ENCODE measurements at places on chromosomes 4 and X.

GRCh38 chr4:114226968-114227760, 247.7 kb upstream of the ARSJ start:
- no peak for DNase-seq

DNA sequence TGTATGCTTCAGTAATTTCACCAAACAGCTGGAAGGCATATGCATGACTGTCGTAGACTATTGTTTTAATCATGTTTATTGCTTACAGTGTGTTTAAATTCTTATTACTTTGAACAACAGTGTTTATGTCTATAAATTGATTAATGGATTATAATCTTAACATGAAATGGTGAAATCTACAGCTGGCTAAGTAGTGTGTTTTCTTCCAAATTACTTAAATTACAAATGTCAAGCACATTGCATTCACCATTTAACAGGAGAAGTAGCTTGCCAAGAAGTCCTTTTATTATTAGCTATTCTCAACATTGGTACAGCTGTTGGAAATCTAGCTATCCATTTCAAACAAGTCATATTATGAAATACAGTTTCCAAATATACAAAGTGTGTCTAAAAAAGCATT, 849.3 kb upstream of the PCDH10 start:
- no peak for DNase-seq

DNA sequence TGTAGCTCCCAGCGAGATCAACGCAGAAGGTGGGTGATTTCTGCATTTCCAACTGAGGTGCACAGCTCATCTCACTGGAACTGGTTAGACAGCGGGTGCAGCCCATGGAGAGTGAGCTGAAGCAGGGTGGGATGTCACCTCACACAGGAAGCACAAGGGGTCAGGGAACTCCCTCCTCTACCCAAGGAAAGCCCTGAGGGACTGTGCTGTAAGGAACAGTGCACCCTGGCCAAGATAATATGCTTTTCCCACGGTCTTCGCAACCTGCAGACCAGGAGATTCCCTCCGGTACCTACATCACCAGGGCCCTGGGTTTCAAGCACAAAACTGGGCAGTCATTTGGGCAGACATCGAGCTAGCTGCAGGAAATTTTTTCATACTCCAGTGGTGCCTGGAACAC, 216.4 kb upstream of the TET2 start:
- DNase-seq, result no peak

DNA sequence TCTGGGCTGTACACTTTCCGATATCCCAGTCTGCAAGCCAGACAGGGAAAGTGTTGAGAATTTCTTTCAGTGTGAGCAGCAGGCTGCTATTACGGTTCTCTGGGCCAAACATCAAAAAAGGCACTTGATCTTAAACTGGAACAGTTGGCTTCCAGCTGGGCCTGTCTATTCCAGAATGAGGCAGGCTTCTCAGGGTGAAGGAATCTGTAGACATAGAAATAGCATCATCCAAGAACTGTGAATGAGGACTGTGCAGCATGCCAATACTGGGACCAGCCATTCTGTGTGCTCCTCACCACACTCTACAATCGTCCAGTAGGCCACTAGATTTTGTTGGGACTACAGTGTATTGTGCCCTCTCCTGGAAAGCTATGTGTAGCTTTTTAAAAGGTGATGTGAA, 31.1 kb downstream of the ART3 start:
- no peak for DNase-seq

DNA sequence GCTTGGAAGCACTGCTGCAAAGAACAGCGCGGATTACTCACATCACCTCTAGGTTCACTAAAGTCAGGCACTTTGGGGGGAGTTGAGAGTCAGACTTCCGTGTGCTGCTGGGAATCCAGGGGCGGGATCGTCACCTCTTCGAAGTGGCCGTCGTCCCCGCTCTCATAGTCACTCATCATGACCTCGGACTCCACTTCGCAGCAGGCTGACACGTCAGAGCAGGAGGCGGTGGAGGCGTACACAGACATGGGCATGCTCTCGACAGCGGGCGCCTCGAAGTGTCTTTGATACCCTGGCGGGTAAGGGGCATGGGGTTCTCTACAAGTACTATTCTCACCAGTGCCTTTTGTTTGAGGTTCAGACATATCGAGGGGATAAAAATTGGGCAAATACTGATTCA, 33.1 kb upstream of the MTNR1A start:
- DNase-seq, result no peak

GRCh38 chrX:107708762-107709161, 66.8 kb downstream of the TSC22D3 start:
- no peak for DNase-seq

- peak; percentile 60 for DNase-seq
Observed at GRCh38 chr4:168218645-168219044, 99.9 kb downstream of the DDX60 start.

GRCh38 chr4:11805842-11806241, 377.1 kb upstream of the HS3ST1 start:
- DNase-seq, result peak; percentile 28

- DNase-seq, result no peak
Observed at GRCh38 chr4:56288663-56289062, 98.6 kb downstream of the AASDH start.

DNA sequence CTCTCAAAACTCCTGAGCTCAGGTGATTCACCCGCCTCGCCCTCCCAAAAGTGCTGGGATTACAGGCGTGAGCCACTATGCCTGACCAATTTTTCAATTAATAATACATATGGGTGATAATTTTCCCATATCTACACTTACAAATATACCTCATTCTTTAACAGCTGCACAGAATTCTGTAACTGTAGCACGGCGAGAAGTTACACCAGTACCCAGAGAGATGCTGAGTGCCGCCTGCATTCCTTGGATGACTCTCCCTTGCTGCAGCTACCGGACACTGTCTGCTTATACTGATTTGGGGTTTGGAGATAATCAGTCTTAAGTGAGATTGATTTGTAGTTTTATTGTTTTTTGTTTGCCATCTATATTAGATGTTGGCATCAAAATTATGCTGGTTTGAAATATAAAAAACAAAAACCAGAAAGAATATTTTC, 5.8 kb downstream of the TIFA start:
- DNase-seq, result no peak

GRCh38 chrX:261167-261918, 19.8 kb upstream of the PLCXD1 start:
- no peak for DNase-seq

DNA sequence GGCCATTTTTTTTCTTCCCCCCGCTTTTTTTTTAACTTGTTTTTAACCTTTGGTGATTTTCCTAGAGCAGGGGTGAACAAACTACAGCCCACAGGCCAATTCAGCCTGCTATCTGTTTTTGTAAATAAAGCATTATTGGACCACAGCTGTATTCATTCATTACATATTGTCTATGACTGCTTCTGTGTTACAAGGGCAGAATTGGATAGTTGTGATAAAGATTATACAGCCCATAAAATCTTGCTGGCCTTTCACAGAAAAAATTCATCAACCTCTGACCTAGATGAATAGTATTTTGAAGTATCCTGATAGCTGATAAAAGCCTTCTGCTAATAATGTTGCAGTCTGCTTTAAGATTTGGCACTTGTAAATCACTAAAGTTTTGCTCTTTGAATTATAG, 63.4 kb downstream of the SMAD1 start:
- DNase-seq, result no peak

DNA sequence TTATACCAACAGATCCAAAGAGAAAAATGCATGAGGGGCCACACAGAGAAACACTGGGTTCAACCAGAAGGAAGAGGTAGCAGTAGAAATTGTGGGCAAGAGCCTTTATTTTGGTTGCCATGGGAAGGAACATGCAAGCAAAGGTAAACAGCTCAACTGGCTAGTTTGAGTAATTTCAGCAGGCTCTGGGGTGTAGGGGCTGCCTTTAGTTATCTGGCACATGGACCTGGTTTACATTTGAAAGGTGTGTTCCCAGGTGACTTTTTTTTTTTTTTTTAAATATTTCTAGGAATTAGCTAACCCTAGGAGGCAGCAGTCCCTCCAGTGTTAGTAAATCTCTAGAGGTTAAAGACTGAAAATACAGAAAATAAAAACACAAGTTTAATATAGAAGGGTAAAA, 481.9 kb downstream of the ACTRT1 start:
- DNase-seq, result no peak

DNA sequence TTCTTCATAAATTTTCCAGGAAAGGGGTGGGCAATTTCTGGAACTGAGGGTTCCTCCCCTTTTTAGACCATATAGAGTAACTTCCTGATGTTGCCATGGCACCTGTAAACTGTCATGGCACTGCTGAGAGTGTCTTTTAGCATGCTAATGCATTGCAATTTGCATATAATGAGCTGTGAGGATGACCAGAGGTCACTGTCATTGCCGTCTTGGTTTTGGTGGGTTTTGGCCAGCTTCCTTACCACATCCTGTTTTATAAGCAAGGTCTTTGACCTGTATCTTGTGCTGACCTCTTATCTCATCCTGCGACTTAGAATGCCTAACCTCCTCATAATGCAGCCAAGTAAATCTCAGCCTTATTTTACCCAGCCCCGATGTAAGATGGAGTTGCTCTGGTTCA, 577.8 kb downstream of the NLGN4X start:
- DNase-seq, result no peak

GRCh38 chr4:130028552-130028951, 932.6 kb downstream of the C4orf33 start:
- DNase-seq, result no peak

- no peak for DNase-seq
Observed at GRCh38 chrX:13115146-13115855, 70.9 kb upstream of the FAM9C start.

DNA sequence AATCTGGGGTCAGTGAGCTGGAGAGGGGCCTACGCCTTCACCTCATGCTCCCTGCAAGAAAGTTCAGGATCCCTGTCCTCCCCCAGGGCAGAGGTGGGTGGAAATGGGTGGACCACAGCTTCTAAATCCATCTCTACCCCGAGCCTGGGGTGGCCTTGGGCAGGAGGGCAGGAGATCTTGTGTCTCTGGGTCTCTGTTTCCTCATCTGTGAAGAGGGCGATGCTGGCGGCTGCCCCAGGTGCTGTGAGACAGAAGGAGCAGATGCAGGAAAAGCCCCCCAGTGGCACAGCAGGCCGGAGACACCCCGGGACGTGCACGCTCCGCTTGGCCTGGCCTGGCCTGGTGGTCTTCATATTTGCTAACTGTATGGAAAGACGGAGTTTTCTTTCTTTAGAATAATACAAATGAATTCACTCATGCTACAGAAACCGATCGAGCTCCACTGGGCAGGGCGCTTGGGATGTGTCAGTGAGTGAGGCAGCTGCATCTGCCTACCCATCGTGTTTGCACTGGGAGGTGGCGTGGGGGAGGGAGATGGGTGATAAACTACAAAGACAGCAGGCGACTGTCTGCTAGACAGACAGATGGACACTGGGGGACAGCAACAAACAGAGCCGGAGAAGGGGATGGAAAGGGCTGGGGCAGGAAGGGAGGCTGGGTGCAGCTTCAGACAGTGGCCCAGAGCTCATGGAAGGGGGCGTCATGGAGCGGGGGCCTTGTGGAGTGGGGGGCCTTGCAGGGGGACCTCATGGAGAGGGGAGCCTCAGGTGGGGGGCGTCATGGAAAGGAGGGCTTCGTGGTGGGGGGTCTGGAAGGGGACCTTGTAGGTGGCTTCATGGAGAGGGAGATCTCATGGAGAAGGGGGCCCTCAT, 136.2 kb downstream of the CPZ start:
- no peak for DNase-seq

DNA sequence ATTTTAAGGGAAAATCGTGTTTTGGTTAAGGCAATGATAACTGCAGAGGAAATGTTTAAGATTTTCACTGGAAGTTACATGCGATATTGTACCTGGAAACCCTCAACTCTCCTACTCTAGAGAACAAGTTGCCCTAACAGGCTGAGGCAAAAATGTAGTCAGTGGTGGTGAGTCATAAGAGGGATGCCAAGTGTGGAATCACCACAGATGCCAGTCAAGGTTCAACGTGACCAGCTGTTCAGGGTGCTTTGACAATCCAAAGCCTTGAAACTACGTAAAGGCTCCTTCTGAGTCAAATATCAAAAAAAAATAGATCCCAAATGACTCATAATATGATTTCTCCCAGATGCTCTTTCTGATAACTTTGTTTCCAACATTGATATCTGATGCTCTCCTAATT, 77.9 kb upstream of the AFF2 start:
- peak; percentile 30 for DNase-seq

- no peak for DNase-seq
Observed at GRCh38 chrX:110951472-110952269, 144.3 kb upstream of the PAK3 start.

DNA sequence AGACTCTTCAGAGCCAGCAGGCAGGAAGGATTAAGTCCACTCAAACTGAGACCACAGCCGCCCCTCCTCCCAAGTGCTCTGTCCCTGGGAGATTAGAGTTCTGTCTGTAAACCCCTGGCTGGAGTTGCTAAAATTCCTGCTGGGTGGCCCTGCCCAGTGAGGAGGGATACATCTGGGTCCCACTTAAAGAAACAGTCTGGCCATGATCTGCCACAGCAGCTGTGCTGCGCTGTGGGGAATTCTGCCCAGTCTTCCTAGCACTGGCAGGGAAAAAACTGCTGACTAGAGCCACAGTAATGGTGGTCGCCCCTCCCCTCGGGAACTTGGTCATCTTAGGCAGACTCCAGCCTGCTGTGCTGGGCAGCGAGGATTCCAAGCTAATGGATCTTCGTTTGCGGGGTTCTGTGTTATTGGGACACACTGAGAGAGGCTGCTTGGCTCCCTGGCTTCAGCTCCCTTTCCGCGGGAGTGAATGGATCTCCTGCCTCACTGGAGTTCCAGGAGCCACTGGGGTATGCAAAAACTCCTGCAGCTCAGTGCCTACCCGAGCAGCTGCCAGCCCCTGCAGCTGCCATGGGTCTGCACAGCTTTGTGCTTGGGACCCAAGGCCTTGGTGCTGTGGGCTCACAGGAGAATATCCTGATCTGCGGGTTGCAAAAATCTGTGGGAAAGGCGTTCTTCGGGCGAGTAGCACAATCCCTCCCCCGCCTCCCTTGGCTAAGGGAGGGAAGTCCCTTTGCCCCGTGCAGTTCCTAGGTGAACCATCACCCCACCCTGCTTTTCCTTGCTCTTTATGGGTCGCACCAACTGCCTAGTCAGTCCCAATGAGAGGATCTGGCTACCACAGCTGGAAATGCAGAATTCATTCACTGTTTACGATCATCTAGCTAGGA, 15.7 kb downstream of the ZXDB start:
- no peak for DNase-seq

All from astrocyte of the spinal cord (primary cell).